Natural killer cell (primary cell): ENCODE measurements at places on chromosomes 7 and 10. TPM values are rescaled to one million over a fixed set of nuclear protein-coding genes. Genes with fewer than 3 reads are reported as not detected.
A peak's percentile ranks its signal among the peaks of the same experiment; 100 is the strongest.

DNA sequence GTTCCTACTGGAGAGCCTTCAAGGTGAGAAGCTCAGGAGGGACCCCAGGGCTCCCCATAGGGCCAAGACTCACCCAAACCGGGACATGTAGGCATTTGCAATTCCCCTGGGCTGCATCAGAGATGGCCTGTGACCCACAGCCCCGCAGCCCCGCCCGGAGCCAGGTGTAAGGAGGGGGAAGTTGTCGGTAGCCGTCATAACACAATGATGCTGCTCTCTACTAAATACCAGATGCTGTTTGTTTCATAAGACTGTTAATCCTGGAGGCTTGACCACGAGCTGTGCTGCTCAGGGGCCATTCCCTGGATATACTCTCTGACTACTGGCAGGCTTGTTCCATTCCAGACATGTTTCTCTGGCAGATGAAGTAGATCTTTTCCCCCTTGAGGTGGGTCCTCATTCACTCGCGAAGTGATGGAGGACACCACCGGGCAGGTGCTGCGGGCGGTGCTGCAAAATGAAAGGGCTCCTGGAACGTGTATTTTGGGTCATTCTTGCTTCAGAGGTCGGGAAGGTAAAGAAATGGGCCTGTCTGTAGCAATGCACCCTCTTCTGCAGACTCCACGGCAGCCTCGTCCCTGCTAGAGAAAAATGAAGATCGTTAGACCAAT lies 61.1 kb downstream of the MKI67 start:
- no peaks in the 10 kb centered on the region for H3K27me3 ChIP-seq
- peak overlapping the region; percentile 86 for H3K27ac ChIP-seq
- peaks cover 84% of the 10 kb centered on the region for H3K4me1 ChIP-seq
- peaks cover 70% of the 10 kb centered on the region for H3K36me3 ChIP-seq
- DNase-seq: no peak

DNA sequence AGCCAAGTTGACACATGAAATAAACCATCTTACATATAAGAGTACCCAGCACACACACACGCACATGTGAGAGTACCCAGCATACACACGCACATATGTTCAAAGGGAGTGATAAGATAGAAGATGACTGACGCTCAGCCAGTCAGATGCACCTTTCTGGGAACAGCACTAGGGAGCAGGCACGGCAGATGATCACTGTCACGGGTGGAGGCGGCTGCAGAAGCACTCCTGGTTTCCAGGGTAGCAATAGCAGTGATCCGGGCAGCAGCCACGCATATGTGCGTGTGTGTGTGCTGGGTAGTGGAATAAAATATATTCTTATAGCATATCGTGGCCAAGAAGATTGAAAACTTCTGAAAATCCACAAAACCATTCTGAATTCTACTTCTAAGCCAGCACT lies 85.8 kb upstream of the NAMPT start:
- no peak for DNase-seq
- H3K36me3 ChIP-seq: no peaks in the 10 kb centered on the region
- H3K4me3 ChIP-seq: no peak overlapping the region
- no peak overlapping the region for H3K27ac ChIP-seq

- peaks cover 2% of the 10 kb centered on the region for H3K27me3 ChIP-seq
- no peak overlapping the region for H3K27ac ChIP-seq
- H3K36me3 ChIP-seq: no peaks in the 10 kb centered on the region
- no peak overlapping the region for H3K4me3 ChIP-seq
- DNase-seq: no peak
- H3K4me1 ChIP-seq: no peaks in the 10 kb centered on the region
Measured at GRCh38 chr7:123641901-123642300, 13.8 kb upstream of the LMOD2 start.

DNA sequence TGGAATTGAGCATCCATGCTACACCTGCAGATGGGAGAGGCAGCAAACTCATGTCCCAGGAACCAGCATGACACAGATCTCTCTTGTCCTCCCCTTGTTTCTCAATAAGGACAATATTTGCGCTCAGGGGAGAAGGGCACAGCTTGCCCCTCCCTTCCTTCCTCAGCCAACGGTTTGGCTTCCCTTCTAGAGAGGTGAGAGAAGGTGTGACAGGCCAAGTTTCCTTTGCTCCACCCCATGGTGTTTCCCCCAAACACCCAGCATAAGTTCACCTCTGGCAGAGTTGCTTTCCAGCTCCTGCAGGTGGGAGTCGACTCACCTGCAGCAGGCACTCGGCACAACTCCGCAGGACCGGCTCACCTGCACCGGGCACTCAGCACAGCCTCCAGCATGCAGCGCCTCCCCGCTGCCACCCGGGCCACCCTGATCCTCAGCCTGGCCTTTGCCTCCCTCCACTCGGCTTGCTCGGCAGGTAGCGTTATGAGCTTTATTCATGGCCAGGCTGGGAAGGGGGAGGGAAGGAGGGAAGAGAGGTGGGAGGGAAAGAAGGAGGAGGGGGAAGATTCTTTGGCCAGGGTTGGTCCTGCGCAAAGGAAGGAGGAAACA lies at the start of the genes ATP6V0A4 and TMEM213:
Gene ATP6V0A4 (minus strand): TSS at position 482 of the 606 bp plus-strand sequence. CDS start 26,949 bp downstream, outside the sequence.
Gene TMEM213 (plus strand): TSS at position 280 of the 606 bp plus-strand sequence. CDS start 111 bp downstream, at position 391.
- DNase-seq: peak; percentile 30
- no peaks in the 10 kb centered on the region for H3K27me3 ChIP-seq
- H3K4me1 ChIP-seq: peaks cover 14% of the 10 kb centered on the region
- no peaks in the 10 kb centered on the region for H3K36me3 ChIP-seq
- no peak within 1 kb of the TSS for H3K27ac ChIP-seq

- no peaks in the 10 kb centered on the region for H3K4me1 ChIP-seq
- H3K36me3 ChIP-seq: no peaks in the 10 kb centered on the region
- no peak overlapping the region for H3K27ac ChIP-seq
- no peaks in the 10 kb centered on the region for H3K27me3 ChIP-seq
Measured at GRCh38 chr7:98669329-98670000, 52.4 kb downstream of the NPTX2 start.

DNA sequence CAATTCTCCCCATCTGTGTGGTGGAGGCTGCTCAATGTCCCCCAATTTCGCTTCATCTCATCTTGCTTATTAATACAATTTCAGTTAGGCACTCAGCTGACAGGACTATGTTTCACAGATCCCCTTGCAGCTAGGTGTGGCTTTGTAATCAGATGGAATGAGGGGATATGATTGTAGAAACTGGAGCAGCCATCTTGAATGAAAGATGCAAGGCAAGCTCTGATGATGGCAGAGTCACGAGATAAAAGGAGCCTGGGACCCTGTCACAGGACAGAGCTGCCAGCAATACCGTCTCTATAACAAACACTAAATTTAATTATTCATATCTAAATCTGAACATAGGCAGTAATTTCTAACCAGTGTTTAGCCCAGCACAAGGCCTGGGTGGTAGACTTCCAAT lies 991 bp upstream of the DLD start:
- peaks cover 15% of the 10 kb centered on the region for H3K4me1 ChIP-seq
- DNase-seq: no peak
- no peak overlapping the region for H3K4me3 ChIP-seq

GRCh38 chr7:131346885-131347592 lies 19.4 kb downstream of the MKLN1 start:
- no peak overlapping the region for H3K27ac ChIP-seq
- no peaks in the 10 kb centered on the region for H3K36me3 ChIP-seq
- DNase-seq: no peak
- H3K27me3 ChIP-seq: no peaks in the 10 kb centered on the region
- no peak overlapping the region for H3K4me3 ChIP-seq

Gene LDB3
- not detected for total RNA-seq

Gene AMZ1
- 0.27 TPM for total RNA-seq

Gene MRC1
- total RNA-seq: 0.18 TPM

Gene CFAP69
- total RNA-seq: not detected

Gene GRIFIN
- not detected for total RNA-seq
